ENCODE measurements at places on chromosomes 2 and 18.

GRCh38 chr2:70104231-70105111 lies 17.2 kb downstream of the PCBP1 start:
- peak; percentile 73 for DNase-seq

DNA sequence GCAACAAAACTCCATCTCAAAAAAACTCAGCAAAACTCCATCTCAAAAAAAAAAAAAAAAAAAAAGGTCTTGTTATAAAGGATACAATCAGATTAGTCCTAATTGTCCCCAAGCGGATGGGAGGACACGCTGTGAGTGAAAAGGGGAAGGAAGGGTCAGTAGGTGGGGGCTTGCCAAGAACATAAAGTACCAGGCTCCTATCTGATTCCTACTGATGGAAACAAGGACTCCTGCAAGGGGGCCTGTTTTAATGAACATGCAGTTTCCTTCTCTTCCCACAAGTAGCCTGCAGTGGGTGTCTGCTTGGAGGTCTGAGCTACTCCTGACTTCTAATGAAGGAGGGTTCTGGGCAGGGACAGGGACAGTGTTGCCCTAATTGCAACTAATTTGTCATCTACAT lies 7.9 kb downstream of the SCG2 start:
- DNase-seq, result no peak

- DNase-seq, result peak; percentile 96
Measured at GRCh38 chr18:79625195-79625923, 54.2 kb upstream of the CTDP1 start.

DNA sequence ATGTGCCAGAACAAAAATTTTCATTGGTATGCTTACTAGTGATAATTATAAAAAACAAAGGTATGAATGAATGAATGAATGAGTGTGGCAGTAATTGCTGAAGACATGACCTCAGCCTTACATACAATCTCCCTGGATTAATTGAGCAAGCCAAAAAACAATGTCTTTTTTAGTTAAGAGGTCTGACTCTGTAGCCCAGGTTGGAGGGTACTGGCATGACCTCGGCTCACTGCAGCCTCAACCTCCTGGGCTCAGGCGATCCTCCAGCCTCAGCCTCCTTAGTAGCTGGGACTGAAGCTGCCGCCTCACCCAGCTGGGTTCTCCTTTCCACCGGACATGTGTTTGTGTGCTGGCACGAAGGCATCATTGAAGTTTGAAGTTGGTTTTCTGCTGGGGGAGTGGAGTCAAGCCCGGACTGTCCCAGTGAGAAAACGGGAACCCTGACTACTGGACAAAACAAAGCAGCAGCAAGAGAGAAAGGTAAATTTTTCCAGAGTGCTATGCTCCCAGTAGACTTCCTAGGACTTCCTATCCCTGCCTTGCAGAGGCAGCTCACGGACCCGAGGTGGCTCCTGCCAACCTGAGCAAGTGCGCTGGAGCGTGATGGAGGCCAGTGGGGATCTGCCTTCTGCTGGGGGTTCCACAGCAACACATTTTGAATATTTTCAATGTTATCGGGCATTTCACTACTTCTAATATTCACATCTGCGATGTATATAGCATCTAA lies 6.4 kb upstream of the IMP4 start:
- DNase-seq, result no peak

DNA sequence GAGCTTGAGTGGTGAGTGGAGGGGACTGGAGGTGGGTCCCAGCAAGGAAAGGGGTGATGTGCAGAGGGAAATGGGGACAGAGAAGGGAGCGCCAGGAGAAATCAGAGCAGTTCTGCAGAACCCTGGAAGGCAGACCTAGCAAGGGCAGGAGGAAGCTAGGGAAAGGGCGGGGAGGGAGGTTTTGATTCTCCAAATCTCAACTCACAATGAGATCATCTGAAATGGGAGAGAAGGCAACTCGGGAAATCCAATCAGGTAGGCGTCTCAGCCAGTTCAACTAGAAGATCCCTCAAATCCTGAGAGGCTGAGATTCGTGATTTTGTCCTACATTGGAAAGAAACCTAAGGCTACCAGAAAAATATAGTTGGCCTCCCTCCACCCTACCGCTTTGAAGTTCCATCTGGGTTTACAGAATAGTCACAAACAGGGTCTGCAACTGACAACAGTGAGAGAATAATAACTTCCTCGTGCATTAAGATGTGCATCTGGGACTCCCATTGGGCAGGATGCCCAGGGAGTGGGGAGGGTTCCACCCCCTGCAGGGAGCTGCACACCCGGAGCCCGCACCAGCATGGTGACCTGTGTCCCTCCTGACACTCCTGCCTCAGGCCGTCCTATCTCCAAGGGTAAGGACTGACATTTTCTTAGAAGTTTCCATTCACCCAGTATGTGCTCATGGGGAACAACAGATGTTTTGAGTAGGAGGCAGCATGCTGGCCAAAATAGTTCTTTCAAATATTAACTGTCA lies 113.3 kb upstream of the ODC1 start:
- no peak for DNase-seq

- peak; percentile 19 for DNase-seq
Measured at GRCh38 chr2:11417946-11418585, 47.9 kb downstream of the E2F6 start.

GRCh38 chr2:30722936-30723725 lies 84.1 kb downstream of the CAPN13 start:
- DNase-seq, result no peak

DNA sequence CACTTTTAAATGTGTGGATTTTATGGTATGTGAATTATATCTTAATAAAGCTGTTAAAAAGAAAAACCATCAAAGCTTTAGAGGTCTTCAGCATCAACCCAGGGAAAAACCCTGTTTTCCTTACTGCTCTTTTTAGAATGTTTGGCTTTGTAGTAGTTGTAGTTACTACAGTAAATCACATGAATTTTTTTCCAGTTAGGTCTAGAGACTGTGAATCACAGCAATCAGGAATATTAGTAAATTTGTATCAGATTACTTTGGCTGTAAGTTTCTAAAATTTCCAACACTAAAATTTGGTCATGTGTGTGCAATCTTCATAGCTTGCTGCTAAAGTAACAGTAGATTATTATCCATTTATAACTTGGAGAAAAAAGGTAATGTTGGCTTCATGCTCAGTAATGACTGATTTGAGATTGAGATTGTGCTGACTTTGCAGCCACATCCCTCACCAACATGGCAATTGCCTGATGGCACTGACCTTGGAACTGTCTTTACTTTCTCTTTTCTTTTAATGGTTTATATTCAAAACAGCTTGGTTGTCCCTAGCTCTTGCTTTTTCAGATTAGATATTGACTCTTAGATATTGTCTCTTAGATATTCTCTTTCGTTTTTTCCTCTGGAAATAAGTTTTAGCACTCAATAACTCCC lies 41.1 kb downstream of the LCLAT1 start:
- DNase-seq, result no peak

DNA sequence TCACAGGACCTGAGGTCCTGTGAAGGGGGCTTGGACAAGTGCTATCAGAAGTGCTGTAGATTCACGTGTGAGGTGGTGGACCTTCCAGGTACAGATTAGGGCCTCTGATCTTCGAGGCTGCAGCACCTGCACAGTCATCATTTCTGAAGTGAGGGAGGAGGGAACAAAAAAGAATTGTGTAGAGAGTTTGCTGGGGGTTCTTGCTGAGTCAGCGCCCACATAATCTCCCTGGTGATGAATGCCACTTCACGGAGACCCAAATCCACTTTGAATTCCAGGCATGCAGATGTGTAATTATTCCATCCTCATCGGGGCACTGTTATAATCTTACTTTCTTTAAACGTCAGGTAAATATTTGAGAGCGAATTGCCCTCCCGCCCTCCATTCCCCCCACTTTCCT lies 128.5 kb upstream of the CAPN13 start:
- DNase-seq, result no peak

DNA sequence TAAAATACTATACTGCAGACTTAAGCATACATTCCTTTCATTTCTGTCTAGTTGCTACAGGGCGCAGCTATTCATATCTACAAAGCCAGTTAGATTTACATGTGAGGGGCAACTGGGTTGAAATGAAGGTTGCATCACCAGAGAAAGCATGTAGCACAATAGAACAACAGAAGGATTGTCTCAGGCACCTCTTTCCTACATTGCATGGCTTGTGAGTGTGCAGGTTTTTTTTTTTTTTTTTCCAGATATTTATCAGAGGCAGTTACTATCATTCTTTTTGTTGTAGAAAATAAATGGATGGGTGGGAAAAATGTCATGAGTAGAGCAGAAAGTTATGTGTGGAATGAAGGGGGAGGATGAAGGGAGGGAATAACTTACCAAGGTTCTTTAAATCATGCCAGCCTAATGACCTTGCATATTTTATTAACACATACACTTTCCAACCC lies 86.8 kb downstream of the ERBB4 start:
- no peak for DNase-seq

- no peak for DNase-seq
Measured at GRCh38 chr2:164146441-164146840, 410.6 kb upstream of the FIGN start.

DNA sequence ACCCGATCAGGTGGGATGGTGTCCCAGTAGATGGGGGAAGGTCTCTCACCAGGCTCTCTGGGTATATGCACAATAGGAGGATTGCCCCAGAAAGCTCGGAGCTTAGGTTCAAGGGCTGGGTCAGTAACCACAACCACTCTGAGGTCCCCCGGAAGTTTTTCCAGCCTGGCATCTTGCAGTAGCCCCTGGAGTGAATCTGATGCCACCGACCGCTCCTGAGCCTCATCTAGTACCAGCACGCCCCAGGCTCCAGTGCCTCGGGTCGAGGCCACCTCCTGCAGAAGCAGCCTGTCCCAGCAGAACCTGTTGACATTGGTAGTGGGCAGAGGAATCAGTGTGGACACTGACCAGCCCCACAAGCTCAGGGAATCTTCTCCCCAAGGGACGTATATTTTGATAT lies 2.0 kb downstream of the DQX1 start:
- no peak for DNase-seq

GRCh38 chr2:151182396-151182795 lies 79.3 kb downstream of the RBM43 start:
- no peak for DNase-seq

DNA sequence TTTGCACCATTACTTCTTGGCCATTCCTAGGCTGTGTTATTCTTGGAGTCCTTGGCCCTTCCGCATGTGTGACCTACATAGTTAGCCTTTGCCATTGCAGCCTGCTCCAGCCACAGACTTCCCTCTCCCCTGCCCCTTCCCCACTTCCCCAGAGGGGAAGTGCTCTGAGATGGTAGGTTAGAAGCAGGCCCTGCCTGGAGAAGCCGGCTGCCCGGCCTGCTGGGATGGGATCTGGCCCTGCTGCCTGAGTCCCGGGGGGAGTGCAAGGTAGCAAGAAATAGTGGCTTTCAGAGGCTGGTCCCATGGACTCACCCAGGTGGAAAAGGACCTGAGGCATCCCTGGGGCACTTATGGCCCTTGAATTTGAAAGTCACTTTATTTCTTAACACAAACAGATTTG lies 28.4 kb upstream of the OTOF start:
- DNase-seq, result no peak

DNA sequence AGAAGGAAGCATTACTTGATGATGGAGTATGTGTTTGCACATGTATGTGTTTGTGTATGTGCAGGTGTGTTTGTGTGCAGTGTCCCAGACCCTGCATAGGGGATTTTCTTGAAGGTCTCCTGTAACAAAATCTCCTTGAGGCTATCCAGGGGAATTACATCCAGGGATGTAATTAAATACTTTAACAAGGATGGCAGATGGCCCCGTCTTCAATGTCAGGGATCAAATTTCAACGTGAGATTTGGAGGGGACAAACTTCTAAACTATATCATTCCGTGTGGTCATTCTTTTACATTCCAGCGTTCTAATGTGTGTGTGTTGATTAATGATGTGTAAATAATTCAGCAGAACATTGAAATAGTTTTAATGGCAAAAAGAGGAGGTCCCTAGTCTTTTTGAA lies 3.3 kb downstream of the UGT1A9 start:
- DNase-seq, result no peak

- no peak for DNase-seq
Measured at GRCh38 chr2:167423731-167424130, 535.5 kb downstream of the XIRP2 start.

GRCh38 chr2:192827735-192828134 lies 633.0 kb upstream of the TMEFF2 start:
- no peak for DNase-seq

DNA sequence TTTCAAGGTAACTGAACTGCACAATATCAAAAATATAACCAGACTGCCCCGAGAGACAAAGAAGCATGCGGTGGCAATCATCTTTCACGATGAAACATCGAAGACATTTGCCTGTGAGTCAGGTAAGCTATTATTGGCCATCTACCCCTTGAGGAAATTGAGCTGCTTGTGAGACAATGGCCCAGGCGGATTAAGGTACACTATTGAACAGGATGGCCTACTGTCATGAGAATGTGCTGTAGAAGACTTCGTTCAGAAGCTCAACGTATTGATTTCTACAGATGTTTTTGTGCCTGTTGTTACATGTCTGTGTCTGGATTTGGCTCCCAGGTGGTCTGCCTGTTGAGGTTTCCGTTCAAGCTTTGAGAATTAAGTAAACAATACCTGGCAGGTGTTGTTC lies 198.7 kb downstream of the DOK6 start:
- DNase-seq, result no peak

GRCh38 chr2:134401789-134402188 lies 147.9 kb downstream of the MGAT5 start:
- no peak for DNase-seq

DNA sequence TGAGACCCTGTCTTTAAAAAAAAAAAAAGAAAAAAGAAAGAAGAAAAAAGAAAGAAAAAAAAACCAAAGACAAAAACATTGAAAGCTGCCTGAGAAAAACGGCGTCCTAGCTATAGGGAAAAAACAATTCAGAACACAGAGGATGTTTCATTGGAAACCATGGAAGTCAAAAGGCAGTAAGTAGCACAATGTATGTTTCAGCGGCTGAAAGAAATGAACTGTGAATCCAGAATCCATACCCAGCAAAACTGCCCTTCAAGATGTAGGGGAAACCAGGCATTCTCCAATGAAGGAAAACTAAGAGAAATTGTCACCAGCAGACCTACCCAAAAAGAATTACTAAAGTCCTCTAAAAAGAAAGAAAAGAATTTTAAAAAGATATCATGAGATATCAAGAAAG lies 27.6 kb downstream of the EVA1A start:
- DNase-seq, result no peak
